ENCODE measurements at places on chromosomes 5 and 9.

GRCh38 chr5:1594357-1595106, 70.8 kb upstream of the LPCAT1 start:
- peak; percentile 74 for DNase-seq

GRCh38 chr5:130323804-130324454, 419.7 kb downstream of the CHSY3 start:
- no peak for DNase-seq

DNA sequence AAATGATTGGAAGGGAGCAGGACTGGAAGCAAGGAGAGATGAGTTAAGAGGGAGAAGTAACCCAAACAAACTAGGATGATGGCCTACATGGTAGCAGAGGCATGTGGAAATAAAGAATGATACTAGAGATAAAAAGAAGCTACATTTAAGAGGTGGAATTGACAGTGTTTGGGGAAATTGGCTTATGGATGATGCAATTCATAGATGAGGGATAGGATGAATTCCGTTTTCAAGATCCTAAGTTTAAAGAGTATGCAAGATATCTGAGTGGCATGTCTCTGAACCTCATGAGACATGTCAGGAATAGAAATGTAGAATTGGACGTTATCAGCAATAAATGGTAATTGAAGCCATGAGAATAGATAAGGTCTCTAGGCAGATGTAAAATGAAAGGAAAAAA, 73.6 kb downstream of the RPS23 start:
- no peak for DNase-seq

- no peak for DNase-seq
These were observed 76.8 kb upstream of the RANBP3L start for GRCh38 chr5:36378551-36378950.

DNA sequence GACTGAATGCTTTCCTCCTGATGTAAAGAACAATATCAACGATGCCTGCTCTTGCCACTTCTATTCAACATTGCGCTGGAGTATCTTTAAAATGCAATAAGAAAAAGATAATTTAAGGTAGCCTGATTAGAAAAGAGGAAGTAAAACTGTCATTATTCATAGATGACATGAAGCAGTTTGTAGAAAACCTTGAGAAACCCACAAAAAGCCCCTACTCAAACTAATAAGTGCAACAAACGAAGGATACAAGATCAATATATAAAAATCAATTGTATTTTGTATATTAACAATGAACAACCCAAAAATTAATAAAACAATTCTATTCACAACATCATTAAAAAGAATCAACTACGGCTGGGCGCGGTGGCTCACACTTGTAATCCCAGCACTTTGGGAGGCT, 76.4 kb upstream of the CKMT2 start:
- DNase-seq, result no peak

GRCh38 chr5:143635146-143635752, 176.7 kb upstream of the HMHB1 start:
- no peak for DNase-seq

DNA sequence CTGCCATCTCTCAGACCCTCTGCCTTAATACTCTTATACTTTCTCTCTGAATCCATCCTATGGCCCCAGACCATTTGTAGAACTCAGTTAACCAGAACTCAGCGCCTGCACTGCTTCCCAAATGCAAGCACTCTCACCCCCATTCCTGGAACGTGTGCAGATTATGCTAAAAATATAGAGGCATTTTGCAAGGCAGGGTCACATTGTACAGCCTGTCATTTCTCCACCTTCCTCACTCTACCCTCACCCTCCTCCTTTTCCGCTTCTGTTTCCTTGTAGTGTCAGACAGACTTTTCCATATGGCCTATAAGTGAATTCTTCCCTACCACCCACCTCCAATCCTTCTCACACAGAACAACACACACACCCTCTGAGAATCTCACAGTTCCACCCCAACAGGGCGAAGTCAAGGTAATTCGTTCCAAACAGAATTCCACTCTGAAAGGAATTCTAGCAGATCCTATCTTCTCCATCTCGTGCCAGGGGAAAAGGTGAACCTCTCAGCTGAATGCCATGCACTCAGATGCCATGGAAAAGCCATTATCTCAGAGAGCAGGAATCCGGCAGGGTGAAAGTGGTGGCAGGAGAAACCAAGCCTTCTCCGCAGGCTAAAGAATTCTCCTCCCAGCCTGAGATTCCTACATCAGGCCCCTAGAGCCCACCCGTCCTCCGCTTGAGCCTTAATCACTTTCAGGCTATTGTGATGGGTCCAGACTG, 25.3 kb downstream of the GGTA1 start:
- no peak for DNase-seq

DNA sequence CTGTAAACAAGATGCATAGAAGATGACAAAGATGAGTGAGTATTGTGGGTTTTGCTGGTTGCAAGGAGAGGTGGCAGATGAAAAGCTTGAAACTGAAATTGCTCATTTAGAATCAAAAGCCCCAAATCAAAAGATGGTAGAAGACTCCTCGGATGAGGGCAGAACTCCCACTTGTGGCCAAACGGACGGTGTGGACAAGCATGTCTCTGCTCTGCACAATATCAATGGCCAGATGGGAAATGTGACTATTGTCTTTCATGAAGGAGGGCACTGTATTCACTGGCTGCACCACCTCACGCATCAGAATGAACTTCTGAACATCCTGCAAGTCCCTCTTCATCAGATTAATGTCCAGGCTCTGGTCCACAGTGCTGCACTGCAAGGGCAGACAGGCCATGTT, 541.7 kb downstream of the MTRR start:
- no peak for DNase-seq
